NCI-H1105 (cell line): ENCODE measurements at places on chromosomes 5 and 9.
A peak's percentile ranks its signal among the peaks of the same experiment; 100 is the strongest.

GRCh38 chr9:113737517-113738271 is 138.4 kb upstream of the ZNF618 start:
- peak; percentile 59 for DNase-seq

DNA sequence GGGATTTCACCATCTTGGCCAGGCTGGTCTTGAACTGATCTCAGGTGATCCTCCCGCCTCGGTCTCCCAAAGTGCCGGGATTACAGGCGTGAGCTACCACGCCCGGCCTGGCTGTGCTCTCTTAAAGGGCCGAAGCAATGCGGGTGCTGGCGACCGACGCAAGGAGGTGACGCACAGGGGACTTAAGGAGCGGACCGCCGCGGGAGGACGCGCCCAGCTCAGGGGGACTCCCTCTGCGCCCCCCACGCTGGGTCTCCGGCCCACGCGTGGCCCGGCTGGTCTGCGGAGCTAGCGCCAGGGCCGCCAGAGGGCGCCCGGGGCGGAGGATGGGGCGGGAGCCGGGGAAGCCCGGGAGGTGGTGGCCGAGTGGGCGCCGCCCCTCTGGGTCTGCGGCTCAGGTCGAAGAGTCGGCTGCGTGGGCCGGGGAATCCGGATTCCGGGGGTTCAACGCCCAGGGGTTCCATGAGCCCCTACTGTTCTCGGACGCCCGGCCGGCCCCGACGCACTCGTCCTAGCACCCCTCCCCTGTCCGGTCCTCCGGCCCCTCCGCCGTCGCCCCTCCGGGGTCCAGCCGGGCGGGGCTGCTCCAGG is 502 bp upstream of the CERCAM start:
- DNase-seq, result peak; percentile 46

GRCh38 chr9:84151640-84152039 is 171.0 kb downstream of the RMI1 start:
- DNase-seq, result peak; percentile 84

DNA sequence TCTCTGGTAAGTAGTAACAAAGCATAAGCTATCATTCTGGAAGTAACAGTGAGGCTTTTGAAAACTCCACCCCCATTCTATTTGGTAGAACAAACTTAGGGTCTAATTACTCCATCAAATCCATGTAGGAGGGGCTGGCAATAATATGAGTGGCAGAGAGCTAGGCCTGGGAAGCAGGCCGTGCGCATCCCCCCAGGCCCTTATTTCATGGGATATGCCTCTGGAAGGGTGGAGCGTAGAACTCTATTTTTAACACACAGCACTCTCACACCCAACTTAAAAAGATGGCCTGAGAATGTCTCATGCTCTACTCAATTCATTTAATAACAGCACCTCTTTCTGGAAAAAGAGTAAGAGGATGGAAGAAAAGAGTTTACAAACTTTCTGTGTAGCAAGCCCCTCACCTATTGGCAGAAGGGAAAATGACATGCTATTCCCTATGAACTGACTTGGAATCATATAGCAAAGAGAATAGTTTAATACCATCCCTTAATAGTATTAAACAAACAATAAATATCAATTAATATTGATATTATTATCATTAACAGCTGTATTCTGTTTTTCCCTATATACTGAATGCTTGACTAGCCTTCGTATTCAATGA is 233.2 kb downstream of the KCTD16 start:
- DNase-seq, result no peak

DNA sequence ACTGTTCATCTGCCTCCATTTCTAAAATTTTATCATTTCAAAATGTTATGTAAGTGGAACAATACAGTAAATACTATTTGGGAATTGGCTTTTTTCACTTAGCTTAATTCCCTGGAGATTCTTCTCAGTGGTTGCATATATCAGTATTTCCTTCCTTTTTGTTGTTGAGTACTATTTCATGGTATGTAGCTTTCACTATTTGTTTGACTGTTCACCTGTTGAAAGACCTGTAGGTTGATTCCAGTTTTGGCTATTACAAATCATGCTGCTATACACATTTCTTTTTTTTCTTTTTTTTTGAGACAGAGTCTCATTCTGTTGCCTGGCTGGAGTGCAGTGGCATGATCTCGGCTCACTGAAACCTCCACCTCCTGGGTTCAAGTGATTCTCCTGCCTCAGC is 33.0 kb upstream of the PWWP2A start:
- no peak for DNase-seq

DNA sequence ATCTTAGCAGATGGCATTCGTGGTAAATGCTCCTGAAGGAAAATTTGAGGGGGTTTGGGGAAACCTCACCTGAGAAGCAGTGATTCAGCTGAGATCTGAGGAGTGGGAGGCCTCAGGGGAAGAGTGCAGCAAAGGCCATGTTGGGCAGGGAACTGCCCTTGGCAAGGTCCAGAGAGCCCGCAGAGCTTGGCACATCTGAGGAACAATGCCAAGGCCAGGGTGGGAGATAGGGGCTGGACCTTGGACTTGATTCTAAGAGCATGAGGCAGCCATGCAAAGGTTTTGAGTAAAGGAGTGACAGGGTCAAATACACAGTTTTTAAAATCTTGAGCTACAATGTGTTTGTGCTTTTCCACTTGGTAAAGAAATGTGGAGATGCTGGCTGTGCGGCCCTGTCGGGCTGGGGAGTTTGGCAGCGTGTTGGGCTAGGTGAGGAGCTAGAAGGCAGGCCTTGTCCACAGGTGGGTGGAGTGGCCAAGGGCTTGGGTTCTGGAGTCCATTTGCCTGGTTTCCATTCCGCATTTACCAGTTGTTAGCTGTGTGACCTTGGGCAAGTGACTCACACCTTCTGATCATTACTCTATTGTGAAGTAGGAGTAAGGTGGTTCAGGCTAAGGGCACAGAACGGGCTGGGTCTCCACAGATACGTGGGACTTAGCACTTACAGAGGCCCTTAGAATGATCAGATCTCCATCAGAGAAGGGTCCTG is 6.1 kb downstream of the TBC1D13 start:
- no peak for DNase-seq

GRCh38 chr9:134717056-134717455 is 75.5 kb downstream of the COL5A1 start:
- no peak for DNase-seq

- DNase-seq, result no peak
Measured at GRCh38 chr5:4113426-4113825, 517.8 kb downstream of the IRX1 start.

- no peak for DNase-seq
Measured at GRCh38 chr5:75239681-75240080, 3.0 kb upstream of the ANKRD31 start.

DNA sequence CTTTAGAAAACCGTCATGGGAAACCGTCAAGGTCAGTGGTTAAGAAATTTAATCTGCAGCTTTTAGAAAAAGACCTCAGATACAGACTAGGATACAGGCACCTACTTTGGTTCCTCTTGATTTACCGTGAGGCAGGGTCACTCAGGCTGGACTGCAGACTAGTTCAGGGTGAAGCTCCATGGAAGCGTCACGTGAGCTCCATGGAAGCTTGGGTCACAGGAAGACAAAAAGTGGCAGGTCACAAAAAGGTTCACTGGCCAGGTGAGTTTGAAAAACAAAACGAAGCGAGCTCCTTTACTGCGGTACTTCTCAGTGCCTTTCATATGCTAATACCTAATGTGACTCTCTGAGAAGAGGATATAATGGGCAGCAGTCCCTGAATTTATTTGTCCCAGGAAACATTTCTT is 43.0 kb downstream of the PRRC2B start:
- DNase-seq, result no peak

GRCh38 chr5:137622850-137623249 is 113.0 kb downstream of the KLHL3 start:
- DNase-seq, result no peak

- no peak for DNase-seq
Measured at GRCh38 chr9:34547960-34548611, 25.3 kb upstream of the ENHO start.

DNA sequence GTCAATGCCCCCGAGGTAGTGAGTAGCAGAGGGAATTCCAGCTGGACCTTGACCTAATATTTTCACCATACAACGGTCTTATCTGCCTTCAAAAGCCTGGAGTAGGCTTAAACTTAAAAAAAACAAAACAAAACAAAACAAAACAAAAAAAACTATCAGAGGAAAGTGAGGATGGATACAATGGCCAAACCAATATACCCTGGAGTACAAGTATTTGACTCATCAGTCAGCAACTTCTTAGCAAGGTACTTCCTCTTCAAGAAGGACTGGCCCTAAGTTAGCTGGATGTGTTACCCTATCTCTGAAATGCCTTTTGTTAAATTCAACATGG is 160.6 kb upstream of the GNA14 start:
- DNase-seq, result no peak

- no peak for DNase-seq
Measured at GRCh38 chr9:4016789-4017188, 283.1 kb downstream of the GLIS3 start.

DNA sequence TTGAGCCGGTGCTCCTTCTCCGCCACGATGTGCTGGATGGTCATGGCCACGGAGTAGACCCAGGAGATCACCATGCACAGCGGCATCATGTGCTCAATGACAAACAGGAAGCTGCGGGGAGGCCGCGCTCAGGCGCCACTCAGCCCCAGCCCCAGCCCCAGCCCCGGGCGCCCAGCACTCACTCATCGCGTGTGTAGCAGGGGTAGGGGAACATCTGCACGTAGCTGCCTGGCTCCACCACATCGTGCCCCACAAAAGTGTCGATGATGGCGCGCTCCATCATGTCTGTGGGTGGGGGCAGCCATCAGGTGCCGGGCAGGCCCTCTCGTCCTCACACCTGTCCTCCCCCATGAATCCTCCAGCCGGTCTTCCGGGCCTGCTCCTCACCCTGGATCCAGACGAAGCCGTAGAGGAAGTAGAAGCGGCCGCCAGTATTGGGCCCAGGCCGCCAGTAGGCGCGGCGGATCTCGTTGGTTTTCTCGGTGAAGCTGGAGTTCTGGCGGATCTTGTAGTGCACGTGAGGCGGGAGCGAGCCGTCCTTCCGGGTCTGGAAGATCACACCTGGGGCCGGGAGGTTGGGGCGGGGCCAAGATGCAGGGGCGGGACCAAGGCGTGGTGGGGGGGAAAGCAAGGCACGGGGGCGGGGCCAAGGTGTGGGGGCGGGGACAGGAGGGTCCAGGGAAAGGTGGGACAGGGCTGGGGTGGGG is 10.1 kb downstream of the ABCA2 start:
- DNase-seq, result no peak

DNA sequence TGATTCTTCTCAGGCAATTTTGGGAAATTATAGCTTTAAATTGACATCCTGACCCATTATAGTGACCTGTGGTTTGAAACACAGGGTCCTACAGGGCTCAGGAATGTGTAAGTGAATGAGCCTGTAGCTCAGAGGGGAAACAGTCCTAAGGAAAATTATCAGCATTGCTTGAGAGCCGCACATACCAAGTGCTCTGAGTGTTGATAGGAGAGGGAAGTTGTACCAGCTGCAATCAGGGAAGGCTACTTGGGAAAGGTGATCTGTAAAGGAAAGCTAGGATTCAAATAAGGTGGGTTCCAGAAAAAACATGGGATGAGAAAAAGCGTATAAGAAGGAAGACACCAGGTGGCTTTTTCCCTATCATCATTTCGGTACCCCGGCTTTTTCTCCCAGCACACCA is 4.4 kb upstream of the SLC25A51 start:
- DNase-seq, result no peak

DNA sequence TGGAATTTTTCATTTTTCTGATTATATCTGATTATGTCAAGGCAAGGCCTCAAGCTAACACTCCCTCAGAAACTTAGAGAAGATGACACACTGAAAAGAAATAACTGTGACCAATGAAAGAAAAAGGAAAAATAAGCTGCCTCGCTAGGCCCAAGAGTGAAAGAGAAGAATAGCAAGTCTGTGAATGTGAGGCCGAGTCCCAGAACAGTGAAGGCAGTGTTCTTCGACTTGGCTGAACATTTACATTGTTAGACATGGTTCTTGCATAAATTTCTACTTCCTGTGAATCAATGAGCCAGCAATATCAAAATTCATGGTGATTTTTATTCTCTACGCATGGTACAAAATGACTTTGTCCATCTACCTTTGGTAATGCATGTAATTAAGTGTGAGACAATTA is at the start of gene ATP10B:
Gene ATP10B, minus strand, starts transcription at position 163 of the 400 bp plus-strand sequence. CDS start 164,137 bp downstream, outside the sequence.
- DNase-seq, result no peak

- DNase-seq, result no peak
Measured at GRCh38 chr5:136133222-136133921, 727 bp downstream of the SMAD5 start.

DNA sequence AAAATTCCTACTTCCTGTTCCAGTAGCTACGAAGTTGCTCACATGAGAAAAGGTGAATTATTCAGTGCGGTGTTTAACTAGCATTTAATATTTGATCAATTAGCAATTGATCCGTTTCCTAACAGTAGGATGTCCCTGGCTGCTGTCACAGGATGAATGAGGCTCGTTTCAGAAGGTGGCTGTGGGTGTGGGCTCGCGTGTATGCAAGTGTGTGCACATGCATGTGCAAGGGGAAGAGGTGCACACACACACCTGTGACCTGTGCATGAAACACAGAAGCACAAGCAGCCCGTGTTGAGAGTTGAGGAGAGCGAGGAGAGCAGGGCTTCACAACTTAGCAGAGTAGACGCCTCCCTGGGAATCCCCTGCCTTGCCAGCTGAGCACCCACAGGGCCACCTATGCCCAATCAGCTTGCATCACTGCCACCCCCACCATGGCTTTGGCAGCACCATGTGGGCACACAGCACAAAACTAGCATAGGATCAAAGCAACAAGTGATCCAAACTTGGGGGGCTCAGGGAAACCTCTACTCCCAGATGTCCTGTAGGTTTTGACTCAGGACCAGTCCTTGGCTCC is 107.2 kb downstream of the C5orf15 start:
- DNase-seq, result no peak

GRCh38 chr5:125575171-125575890 is 828.9 kb upstream of the ZNF608 start:
- DNase-seq, result no peak

DNA sequence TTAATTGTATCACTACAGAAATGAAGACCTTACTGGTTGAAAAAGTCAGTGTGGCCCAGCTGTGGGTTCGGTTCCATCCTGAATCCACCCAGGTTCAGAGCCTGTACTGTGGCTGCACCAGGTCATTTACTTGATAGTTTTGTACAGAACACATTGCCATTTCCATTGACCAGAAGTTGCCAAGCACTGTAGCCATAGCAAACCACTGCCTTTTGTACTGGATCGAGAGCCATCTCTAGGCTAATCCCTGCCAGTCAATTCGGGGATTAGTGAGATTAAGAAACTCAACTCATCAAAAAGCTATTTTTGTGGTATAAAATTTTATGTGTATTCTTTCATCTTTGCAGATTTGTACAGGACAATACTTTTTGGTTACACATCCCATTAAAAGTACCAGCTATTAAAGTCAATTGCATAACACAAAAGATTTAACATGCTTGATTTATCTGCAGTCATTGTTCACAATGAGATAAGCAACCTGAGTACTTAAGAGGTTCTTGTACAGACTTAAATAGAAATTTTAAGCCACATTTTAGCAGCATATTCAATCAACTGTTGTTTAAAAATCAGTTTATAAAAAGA is 108.5 kb upstream of the OTULINL start:
- no peak for DNase-seq

GRCh38 chr9:127613583-127613954 is 1.5 kb downstream of the STXBP1 start:
- DNase-seq, result peak; percentile 7
